ENCODE measurements at places on chromosomes 3 and 15.

- no peak for DNase-seq
Measured at GRCh38 chr3:179995406-179995805, 41.3 kb downstream of the PEX5L start.

DNA sequence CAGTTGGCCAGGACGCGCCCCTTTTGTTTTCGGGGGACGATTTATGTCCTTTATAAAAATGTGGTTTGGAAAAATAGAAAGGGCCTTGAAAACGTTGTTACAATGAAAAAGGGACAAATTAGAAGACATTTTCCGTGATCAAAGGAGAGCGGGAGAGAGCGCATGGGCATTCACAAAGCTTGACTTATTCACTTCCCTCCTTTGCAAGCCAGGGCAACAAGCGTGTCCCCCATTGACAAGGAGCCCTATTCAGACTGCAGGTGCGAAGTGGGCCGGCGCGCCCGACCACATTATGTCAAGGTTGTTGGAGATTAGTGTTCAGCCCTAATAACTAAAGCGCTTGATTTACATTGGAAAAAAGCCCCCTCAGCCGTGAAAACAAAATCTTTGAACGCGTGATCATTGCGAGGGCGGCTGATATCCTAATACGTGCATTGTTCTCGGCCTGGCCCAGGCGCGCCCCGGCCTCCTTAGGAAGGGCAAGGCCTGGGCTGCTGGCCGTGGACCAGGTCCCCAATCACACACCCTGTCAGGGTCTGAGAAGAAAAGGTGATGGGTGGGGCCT lies 25.9 kb downstream of the ZIC4 start:
- no peak for DNase-seq

- DNase-seq, result no peak
Measured at GRCh38 chr3:133561679-133562078, 11.8 kb upstream of the CDV3 start.

DNA sequence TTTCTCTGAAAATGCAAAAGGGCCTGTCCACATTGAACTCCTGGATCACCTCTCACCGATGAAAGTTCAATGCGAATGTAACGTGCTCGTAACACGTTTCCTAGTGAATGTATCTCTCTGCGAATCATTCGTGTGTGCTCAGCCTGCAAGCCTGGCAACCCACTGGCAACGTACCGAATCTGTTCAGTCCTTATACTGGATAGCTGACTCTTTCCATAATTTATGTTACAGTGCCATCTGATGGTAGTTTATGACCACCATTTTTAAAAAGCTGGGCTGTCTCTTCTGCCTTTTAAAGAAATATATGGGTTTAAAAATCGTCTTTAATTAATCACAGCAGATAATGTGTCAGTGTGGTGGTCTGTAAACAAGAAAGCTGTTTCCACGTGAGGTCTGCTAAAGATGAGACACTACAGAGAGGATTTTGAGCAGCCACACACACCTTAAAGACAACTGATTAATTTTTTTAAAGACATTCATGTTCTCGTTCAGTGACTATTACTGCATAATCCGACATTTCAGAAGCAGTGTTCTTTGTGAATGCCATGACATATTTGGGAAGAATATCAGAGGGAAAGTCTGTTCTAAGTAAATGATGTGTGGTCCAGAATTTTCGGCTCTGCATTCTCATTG lies 69.4 kb upstream of the FOXP1 start:
- DNase-seq, result no peak

DNA sequence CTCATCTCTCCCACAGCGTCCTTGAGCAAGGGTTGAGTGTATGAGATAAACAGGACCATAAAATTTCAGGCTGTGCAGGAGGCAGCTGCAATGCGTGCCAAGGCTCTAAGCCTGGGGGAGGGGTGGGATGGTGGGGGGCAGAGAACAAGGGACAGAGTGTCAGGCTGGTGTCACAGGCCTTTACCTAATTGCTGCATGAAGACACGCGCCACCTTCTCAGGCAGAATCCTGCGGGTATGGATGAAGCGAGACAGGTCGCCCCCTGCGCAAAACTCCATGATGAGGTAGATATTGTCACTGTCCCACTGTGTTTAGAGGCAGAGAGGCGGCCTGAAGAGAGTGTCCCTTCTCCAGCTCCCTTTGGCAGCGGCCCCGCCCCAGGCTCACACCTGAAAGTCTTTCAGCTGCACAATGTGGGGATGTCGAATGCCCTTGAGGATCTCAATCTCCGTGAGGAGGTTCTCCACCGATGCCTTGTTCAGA lies 1.0 kb downstream of the ULK3 start:
- no peak for DNase-seq

DNA sequence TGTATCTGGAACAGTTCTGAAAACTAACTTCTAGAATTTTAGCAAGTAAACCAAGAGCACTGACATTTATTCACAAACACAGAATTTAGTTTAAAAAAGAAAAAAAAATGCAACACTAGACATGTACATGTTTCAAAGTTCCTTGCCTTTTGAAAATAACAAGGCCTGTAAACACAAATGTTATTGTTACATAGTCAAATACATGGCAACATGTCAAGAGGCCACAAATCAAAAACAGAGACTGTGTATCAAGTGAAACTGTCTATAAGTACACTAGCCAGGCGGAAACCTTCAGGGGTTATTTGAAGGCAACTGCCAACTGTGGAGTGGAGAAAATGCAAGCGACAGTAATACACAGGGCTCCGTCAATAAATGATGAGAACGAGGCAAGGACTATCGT lies 547.6 kb downstream of the FOXP1 start:
- no peak for DNase-seq

DNA sequence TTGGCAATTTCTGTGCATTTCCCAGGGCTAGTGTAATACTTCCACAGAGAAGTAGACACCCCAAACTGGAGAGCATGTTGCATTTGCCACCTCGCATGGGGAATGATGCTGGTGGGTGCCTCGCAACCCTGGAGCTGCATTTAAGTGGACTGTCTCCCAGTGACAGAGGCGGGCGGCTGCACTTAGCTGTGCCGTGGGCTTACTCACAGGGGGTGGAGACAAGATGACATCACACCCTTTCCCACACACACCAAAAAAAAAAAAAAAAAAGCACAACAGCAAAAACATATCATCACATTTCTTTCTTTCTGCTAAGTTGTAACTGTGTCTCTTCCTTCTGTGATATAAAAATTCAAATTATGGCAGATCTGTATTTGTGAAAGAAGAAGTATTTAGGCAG lies at the start of gene ABI3BP:
TSS of gene ABI3BP (minus strand) at position 113 of the 400 bp plus-strand sequence. CDS start at position 76, 37 bp downstream.
- DNase-seq, result no peak

- no peak for DNase-seq
Measured at GRCh38 chr3:122416966-122417365, 1.1 kb upstream of the WDR5B start.

Measured in stimulated activated CD8-positive, alpha-beta memory T cell treated with anti-CD3 and anti-CD28 coated beads, Interleukin-15, amount 100 ng/mL, for 24 hours (primary cell).